ENCODE measurements at places on chromosomes 3 and 15.

GRCh38 chr15:78739996-78740903 lies 71.0 kb downstream of the ADAMTS7 start:
- no peak for DNase-seq

DNA sequence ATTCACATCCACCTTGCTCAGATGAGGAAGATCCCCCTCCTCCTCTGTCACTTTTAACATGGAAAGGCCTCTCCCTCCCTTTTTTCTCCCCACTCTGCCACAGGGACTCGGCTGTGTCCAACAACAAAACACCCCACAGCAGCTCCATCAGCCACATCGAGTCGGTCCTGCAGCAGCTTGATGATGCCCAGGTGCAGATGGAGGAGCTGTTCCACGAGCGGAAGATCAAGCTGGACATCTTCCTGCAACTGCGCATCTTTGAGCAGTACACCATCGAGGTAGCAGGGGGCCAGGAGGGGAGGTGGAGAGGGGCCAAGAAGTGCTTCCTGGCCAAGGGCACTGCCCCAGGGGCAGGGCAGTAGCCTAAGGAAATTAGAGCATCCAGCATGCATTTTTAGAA lies 331.7 kb upstream of the UMPS start:
- no peak for DNase-seq

DNA sequence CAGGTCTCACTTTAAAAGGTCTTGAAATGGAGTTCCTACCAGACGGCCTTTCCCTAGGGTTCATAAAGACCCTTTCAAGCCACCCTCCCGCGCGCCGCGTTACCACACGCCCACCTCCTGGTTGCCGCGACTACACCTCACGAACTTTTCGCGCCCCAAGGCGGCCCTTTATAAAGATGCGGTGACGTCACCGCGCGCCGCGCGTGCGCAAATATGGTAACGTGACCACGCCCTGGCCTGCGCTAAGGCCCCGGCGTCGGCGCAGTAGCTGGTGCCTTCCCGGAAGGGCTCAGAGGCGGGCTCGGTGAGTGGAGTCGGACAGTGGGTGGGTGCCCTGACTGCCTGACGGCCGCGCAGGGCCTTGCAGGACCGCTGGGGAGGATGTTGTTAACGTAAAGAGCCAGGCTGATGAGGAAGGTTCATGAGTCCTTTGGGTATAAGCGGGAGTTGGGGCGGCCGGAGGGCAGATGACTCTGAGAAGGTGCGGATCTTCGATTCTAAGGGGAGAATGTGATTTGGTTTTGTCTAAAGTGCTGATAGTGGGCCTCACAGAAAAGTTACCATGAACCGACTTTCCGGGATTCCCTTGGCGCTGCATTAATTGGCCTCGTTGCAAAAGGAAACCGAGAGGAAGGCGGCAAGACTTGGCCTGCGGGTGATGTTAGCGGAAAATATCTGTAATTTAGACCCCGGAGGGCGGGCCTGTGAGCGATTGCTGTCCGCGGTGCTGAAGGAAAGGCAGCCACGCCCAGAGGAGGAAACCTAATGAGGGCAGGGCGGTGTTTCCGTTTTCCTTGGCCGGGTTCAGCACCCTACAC lies 54.4 kb downstream of the FEZF2 start:
- DNase-seq = peak; percentile 64

DNA sequence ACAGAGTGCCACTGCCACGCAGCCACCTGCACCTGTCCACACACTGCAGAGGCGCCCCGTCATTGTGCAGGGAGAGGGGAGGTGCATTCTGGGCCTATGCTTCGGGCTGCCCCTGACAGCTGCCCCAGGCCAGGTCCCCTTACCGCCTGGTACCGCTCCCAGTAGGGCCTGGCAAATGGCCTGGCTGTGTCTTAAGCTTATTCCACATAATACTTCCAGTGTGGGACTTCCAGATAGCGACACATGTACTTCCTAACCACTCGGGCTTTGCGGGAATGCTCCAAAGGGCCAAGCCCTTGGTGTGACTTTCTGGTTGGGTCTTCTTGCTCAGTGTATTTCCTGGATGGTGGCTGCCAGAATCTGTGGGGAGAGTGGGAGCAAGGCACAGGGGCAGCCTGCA lies 254.3 kb upstream of the CHRNA7 start:
- no peak for DNase-seq

DNA sequence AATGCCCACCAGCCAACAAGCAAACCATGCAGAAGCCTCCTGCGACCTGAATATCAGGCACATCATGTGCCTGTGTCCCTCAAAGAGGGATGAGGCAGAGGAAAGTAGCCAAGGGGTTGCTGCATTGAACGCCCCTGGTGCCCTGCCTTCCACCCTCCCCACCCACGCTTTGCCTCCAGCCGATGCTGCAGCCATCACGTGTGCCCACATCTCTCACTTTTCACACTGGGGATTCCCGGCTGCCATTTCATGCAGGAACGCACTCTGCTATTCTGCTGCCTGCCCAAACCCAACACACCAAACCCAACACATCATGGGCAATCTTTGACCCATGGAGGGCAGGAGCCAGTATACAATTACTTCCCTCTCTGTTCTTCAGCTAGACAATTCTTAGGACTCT lies 462.2 kb upstream of the PROK2 start:
- DNase-seq = no peak

- no peak for DNase-seq
Measured at GRCh38 chr3:34292605-34293300, 494.3 kb downstream of the PDCD6IP start.

DNA sequence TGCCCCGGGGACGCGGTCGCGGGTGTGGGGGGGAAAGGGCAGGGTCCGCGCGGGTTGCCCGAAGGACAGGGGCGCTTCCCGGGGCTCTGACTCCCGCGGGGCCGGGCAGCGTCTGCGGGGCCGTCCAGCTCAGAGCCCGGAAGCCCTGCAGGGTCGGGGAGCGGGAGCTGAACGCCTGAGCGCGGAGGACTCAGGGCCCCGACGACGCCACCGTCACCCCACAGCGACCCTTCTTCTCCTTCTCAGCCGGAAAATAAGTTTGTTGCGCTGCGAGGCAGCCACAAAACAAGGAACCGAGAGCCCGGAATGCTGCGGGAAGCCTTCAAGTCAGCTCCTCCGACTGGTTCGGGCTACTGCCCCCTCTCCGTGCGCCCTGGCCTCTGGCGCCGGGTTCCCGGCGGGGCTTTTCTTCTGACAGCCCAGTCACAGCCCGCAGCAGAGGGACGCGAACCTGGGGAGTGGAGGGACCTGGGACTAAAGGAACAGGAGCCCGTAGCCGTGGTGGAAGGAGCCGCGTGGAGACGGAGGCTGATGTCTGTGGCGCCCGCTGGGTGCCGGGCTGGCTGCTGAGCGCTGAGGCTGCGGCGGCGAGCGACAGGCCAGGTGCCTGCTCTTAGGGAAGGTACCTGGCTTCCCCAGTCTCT lies 484 bp downstream of the CNTN4 start:
- no peak for DNase-seq
